ENCODE measurements at places on chromosomes 16 and 17.
A peak's percentile ranks its signal among the peaks of the same experiment; 100 is the strongest.

DNA sequence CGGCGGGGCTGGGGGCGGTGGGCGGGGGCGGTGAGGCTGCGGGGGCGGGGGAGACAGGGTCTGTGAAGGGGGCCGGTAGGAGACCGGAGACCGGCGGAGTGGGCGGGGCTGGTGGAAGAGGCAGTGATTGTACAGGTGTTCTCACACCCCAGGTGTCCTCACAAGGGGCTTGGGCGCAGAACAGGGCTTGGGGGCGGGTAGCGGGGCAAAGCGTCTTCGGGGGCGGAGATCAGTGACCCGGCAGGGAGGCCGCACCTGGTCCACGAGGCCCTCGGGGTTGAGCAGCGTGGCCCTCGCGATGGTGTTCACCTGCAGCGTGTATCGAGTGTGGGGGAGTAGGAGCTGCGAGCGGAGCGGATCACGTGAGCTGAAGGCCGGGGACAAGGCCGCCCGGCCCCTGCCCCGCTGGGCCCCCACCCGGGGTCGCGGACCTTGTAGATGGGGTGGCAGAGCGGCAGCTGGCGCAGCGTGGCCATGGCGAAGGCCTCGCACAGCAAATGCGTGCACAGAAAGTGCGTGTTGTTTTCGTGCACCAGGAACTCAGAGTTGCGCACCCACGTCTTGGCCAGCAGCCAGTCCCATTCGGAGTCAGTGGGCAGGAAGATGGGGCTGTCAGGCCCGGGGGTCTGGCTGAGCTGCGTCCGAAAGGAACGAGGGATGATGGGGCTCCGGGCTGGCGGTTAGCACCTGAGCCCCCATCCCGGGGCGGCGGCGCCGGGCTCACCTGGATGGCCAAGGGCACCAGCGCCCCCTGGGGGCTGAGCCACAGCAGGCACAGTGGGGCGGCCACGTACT, 8.5 kb downstream of the ALOXE3 start:
- peak; percentile 71 for DNase-seq

DNA sequence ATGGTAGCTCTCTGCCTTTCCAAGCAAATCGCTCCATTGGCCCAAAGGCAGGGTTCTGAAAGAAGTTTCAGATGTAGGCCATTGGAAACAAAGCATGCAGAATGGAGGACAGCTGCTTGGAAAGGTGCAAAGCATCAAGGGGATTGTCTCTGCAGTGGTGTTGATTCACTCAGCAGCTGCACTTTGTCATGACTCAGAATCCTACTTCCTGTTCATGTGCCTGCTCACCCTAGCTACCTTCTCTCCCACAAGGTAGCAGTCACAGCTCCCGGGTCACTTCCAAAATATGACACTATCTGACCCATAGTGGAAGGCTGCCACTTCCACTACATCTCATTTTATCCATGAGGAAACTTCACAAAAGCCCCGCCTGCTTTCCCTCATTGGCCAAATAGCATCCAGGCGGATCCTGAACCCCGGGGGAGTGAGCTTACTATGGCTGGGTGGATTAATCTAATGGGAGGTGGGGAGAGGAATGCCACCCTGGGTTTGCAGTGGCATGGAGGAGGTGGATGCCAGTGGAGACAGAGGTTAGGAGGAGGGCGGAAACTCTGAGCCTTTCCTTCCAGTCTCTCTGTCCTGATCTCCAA, 74.7 kb upstream of the NKD1 start:
- DNase-seq, result no peak

DNA sequence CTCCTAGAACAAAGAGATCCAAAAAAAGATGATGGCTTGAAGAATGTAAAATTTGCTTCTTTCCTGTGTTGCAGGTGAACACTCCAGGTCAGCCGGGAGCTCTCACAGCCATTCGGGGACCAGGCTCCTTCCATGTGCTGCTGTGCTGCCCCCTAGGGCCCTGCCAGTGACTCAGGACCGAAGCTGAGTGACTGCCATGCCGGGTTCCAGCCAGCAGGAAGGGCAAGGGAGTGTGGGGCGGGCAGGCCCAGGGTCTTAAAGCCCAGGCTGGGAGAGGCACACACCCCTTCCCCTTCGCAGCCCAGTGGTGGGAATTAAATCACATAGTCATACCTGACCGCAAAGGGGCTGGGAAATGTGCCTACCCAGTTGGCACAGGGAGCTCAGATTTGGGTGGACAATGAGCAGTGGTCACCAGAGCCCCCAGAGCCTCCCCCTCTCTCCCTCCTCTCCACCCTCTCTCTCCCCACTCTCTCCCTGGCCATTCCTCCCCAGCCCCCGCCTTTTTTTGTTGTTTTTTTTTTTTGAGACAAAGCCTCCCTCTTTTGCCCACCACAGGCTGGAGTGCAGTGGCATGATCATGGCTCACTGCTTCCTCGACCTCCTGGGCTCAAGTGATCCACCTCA, 11.5 kb downstream of the EPOP start:
- DNase-seq, result no peak

DNA sequence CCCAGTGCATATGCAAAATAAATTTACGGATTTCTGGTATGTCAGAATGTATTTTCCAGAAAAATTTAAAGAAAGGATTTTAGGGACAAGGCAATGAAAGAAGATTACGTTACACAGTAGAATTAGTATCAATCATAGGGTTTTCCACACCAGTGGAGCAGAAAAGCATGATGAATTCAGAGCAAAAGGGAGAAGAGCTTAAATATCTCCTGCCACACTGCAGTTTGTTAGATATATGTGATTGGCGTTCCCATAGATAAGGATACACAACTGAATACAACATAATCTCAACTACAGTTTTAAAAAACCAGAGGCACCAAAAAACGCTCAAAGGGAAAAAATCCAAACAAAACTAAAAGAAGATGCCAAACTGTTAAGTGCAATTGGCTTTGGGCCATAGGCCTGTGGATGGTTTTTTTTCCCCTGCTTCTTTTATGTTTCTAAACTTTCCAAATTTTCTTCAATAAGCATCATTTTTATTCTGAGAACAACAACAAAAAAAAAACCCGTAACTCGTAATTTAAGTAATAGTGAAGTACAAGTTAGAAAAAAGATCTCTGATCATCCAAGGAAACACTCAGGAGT, 22.3 kb downstream of the MARF1 start:
- no peak for DNase-seq

- no peak for DNase-seq
Measured at GRCh38 chr16:26524846-26525245, 541.9 kb upstream of the C16orf82 start.

- DNase-seq, result no peak
Measured at GRCh38 chr16:46762583-46762982, 14.4 kb upstream of the MYLK3 start.

DNA sequence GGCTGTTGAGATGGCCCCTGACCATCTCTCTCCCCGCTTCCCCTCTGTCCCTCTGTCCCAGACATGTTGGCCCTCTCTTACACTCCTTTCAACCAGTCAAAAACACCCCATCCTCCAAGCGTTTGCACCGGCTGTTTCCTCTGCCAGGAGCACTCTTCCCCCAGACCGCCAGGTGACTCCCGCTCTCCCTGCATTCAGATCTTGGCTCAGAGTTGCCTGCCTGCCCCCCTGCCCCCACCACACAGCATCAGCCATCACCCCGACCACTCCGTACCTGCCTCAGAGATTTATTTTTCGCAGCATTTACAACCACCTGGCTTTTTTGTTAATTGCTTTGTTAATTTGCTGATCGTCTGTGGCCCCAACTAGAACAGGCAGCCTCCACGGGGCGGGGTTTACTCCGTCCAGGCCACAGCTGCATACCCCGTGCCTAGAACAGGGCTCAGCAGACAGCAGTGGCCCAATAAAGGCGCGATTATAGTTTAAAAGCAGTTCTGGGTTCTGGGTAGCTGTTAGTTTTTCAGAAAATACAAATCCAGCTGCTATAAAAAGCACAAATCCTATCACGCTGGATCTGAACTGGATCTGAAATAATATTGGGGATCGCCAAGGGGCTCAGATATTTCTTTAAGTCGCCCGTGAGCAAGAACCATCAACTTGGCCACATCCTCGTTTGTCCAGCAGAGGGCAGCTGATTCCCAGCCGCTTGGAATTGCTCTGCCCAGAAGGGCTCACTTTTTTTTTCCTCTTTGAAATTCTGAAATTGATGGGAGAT, 173.6 kb downstream of the IRF8 start:
- no peak for DNase-seq

DNA sequence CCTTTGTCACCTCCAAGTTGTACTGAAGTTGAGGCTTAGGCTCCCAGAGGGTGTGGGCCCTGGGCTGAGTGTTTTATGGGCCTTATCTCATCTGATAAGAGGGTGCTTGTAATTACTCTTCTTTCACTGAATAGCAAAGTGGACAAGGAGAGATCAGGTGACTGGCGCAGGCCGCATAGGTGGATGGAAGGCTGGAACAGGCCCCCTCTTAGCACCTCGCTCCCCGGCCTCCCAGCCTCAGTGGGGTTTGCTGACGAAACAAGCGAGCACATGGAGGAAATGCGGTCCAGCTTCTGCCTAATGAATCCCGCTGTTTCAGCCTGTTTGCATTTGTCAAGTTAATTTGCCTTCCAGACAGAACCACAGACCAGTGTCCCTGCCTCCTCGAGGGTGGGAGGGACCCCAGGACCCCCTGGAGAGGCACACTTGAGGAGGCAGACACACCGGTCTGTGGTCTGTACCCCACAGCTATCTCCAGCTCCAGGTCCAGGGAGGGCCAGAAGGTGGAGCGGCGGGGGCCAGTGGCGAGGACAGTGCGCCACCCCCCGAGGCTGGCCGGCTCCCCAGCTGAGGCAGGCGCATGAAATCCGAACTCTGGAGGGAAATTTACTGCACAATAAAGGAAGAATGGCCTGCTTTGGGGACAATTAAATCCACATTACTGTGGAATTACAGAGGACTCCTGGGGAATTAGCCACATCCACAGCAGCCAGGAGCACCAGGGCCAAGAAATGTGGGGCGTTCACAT, 123.4 kb downstream of the NTN1 start:
- DNase-seq, result no peak

GRCh38 chr16:61432421-61432820, 603.8 kb downstream of the CDH8 start:
- DNase-seq, result no peak

- DNase-seq, result no peak
Measured at GRCh38 chr16:66901626-66902025, 17.1 kb downstream of the CDH16 start.

- DNase-seq, result no peak
Measured at GRCh38 chr16:54027558-54027957, 259.0 kb downstream of the IRX3 start.

DNA sequence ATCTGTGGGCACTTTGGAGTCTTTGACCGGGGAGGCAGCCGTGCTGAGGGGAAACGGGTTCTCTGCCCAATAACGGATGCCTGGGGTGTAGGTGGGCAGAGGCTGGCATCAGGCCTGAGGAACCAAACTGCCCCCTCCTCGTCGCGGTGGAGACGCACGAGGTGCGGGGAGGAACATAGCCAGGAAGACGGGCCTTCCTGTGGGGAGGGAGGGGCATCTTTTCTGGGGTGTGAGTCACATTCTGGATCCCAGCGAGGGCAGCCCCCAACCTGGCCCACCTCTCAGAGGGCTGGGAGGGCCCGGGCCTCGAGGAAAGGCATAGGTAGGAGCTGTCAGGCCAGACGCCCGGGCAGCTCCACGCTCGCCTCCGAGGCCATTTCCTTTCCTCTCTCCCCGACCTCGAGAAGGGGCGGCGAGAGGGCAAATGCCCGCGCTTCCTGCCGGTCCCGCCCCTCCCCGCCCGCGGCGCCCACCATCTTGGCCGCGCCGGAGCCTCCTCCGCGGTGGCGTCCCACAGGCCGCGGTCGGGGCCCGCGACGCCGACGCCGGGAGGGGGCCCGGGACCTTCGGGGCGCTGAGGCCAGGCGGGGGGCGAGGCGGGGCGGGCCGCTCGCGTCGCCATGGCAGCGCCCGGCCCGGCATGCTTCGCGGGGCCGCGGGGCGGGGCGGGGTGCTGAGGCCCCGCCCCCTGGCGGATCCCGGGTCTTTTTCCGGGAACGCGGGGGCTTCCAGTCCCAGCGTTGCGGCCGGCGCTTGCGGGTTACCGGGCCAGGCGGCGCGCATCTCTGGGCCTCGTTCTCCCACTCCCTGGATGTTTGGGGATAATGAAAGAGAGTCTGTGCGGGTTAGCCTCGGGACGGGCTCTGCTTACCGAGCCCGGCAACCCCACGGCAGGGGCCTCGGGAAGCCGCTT, 13.2 kb downstream of the RAI1 start:
- DNase-seq, result peak; percentile 55

- no peak for DNase-seq
Measured at GRCh38 chr16:19417640-19418039, at the start of gene TMC5. TMC5 (plus strand) TSS chr16:19417883; CDS start chr16:19440039, 22,156 bp downstream.

DNA sequence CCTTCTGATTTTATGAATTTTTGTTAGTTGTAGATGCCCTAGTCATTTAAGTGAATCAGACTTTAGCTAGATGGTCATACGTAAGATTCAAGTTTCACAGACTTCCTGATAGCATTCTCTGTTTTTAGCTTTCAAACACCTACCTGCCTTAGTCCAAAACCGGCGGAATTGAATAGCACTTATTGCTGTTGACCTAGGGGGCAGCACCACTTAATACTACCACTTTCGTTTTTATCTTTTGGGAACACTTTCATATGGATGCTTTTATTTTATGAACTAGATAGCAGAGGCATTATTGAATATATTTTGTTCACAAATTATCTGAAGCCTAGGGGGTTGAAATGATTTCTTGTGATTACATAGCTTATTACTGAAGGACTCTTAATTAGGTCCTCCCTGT, 31.5 kb downstream of the TADA2A start:
- DNase-seq, result no peak

GRCh38 chr16:57600048-57600835, 28.2 kb upstream of the ADGRG1 start:
- DNase-seq, result peak; percentile 12

DNA sequence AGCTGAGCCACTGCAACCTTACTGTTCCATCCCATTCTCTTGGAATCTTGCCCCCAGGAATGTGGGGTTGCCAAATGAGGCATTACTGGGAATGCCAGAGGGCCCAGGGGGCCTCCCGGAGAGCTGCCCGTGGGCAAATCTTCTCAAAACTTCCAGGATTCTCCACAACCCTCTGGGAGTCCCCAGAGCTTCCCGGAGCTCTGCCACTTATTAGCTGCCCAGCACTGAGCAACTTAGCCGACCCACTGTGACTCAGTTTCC, 306.0 kb downstream of the FOXL1 start:
- no peak for DNase-seq

DNA sequence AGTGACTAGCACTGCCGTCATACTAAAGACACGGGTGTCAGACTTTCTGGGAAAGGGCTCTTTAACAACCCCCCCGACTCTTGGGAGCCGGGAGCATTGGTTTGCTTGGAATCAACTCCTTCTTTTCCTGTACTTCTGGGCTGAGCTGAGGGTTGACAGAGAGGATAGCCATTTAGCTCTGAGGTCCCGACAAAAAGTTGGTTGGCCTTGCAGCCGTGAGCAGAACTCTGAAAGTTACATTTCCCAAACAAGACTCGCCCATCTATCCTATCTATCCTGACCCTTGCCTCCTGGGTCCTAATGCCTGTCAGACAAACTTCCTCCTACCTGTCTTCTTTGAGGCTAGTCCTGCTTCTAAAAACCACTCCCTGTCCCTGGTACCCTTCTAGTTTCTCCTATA, 460.8 kb upstream of the TOM1L1 start:
- no peak for DNase-seq

- DNase-seq, result no peak
Measured at GRCh38 chr17:76272541-76273444, 7.6 kb downstream of the UBALD2 start.

GRCh38 chr16:27437946-27438345, 36.0 kb downstream of the IL21R start:
- no peak for DNase-seq

GRCh38 chr17:65679165-65679845, 117.9 kb upstream of the AXIN2 start:
- DNase-seq, result no peak

GRCh38 chr16:4101421-4102219, 14.6 kb downstream of the ADCY9 start:
- DNase-seq, result no peak
